ENCODE measurements at places on chromosomes 11 and 22.

GRCh38 chr22:50053861-50054260 is 4.2 kb downstream of the TTLL8 start:
- DNase-seq = no peak

DNA sequence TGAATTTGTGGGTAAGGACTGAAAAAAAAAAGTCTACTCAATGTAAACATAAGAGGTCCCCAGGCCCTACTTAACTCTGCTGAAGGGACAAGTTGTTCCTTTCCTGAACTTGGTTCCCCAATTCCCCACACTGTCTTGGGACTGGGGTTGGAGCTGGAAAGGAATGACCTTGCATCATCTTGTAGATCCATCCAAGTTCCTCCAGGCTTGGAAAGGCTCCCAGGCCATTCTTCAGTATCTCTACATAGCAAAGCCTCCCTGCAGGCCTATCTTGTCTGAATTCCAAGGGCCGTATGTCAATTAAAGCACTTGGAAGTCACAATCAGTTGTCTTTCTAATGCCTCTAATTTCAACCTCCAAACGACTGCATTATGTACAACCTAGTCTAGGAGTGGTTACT is 361.2 kb downstream of the TMEM135 start:
- no peak for DNase-seq

DNA sequence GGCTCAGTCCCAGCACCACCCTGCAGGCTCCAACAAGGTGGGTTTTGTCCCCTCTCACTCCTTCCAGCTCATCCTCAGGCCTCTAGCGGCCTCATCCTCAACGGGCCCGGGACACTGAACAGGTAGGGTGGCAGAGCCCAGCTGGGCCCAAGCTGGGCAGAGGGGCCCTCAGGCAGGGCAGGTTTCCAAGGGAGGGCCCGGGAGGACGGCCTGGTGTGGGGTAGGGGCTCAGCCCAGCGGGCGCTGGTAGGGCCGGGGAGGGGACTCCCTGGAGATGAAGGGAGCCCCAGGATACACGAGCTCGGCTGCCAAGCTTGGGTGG is 2.5 kb upstream of the IFITM10 start:
- DNase-seq = no peak

GRCh38 chr11:10798330-10798928 is 10.3 kb downstream of the EIF4G2 start:
- no peak for DNase-seq

GRCh38 chr11:60936467-60937143 is 12.3 kb downstream of the TMEM132A start:
- no peak for DNase-seq

DNA sequence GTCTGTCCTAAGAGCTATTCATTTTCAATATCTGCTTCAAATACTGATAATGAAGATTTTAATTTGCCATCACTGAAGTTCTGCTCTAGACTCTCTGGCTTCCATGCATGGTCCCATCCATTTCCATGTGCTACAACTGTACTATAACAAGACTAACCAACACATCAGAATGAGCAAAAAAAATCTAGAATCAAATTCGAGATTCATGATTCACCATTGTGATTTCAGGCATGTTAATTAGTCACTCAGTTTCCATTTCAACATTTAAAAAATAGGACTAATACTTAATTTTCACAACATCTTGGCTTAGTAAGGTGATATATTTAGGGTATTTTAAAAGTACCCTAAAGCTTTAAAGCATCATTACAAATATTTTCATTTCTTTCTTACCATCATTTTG is 22.8 kb downstream of the PICALM start:
- DNase-seq = no peak

DNA sequence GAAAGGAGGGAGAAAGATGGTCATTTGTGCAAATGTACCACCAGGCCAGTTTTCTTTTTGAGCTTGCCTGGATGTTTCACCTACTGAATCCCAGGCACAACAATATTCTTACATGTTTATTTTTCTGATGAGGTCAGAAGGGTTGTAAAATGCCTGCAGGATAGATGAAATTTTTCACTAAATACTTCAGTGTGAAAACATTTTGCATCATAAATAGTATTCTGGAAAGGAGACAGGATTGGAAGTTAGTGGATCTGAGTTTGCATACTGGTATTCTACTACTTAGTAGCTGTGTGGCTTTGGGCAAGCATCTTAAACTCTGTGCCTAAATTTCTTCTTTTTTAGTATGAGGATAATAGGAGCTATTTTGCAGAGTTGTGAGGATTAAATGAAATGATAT is 24.8 kb downstream of the RNF169 start:
- DNase-seq = no peak

DNA sequence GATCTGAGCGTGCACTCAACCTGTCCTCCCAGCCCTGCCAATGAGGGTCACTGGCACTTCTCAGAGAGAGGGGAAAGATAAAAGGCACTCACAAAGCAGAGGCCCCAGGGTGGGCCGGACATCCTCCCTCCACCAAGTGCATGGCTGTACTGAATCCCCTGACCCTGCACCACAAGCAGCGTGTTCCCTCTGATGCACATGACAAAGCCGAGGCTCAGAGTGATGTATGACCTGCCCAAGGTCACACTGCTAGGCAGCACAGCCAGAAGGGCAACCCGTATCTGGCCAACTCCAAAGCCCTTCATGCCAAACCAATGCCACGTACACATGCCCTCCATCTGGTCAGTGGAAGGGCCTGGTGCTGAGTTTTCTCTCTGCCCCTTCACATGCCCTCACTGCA is 22.1 kb downstream of the SPATA19 start:
- no peak for DNase-seq

DNA sequence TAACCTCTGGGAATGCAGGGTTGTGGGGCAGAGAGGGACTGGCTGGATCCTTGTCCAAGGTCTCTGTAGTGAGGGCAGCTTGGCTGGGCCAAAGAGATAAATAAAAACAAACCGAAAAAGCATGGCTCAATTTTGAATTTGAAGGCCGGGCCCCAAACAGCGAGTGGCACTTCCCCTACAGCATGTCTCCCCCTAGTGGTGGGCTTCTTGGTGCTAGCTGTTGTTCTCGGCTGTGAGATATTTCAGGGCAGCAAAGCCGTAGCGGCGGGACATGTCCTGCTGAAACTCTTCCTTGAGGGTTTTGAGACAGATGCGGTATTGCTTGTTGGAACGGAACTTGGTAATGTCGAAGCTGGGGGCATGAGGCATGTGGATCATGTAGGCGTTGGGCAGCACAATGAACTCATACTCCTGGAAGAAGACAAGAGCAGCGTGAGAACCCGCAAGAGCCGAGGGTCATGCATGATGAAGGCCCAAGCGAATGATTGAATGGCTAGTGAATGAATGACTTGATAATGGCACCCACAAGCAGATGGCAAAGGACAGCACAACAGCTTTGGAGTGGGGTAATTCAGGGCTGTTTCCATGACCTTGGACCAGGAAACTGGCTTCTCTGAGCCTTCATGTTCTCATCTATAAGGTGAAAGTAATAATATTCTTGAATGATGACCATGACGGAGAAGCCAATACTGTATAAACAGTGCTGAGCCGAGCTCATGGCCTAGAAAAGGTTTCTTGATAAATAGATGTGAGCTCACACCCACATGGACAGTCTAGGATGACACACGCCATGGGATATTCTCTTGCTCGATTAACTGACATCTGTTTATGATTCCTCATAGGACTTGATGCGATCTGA is 216.3 kb upstream of the SYN3 start:
- no peak for DNase-seq

DNA sequence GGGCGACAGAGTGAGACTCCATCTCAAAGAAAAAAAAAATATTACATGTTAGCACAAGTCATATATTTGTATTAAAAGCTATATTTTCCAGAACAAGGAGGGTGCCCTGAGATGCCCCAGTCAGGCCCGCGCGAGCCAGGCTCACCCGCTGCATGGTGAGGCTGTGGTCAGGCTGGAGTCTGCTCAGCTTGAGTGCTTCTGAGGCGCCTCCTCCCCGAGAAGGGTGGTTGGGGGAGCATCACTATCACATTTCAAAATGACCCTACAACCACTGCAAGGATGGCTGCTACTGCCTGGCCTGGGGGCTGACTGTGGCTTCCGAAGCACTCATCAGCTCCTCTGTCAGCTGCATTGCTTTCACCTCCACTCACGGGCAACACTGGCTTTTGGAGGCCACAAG is 77.1 kb downstream of the SCUBE1 start:
- DNase-seq = no peak

GRCh38 chr22:37467391-37467955 is 18.7 kb downstream of the MFNG start:
- DNase-seq = no peak

DNA sequence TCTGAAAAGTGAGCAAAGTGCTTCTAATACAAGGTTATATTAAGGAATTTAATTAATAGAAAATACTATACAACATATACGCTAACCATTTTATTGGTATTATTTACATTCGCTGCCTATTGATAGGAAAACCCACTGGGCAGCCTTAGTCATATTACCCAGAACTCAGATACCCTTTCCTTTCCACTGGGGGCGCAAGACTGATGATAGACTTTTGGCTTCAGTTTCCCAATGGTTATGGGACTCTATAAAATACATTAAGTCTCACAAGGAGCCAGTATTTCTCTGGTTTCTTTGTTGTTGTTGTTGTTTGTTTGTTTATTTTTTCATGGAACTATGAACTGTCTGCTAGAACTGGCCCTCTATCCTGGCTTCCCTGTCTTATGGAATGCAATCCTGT is 471.1 kb upstream of the KIRREL3 start:
- no peak for DNase-seq

GRCh38 chr11:120186456-120186773 is 24.4 kb upstream of the OAF start:
- DNase-seq = no peak

GRCh38 chr11:4465407-4465806 is 16.3 kb downstream of the OR52K2 start:
- no peak for DNase-seq

DNA sequence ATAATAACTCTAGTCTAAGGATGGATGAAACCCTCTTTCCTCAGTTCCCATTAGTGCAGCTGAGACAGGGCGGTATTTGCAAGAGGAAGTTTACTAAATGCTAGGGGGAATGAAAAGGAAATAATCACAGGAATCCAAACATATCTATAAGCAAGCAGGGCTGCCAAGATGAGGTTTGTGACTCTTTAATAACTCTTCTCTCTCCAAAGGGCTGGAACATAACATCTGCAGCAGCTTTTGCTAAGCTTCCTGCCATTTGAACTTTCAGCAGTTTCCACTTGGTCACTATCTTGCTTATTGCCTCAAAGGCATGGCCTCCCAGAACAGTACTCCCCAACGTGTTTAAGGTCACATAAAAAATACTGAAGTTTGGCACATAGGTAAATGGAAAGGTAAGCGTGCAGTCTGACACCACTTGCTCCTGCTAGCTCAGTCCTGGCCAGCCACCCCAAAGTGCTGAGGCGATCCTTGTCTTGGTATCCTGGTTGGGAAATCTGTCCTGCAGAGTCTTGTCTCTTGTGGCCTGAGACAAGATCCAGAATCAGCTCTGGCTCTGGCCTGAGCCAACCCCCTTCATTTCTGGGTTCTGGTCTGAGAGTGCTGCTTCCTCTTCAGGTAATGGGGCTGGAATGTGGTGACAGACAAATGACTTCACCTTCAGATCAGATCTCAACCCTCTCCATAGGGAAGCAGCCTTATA is 81.8 kb downstream of the KCNC1 start:
- DNase-seq = no peak

DNA sequence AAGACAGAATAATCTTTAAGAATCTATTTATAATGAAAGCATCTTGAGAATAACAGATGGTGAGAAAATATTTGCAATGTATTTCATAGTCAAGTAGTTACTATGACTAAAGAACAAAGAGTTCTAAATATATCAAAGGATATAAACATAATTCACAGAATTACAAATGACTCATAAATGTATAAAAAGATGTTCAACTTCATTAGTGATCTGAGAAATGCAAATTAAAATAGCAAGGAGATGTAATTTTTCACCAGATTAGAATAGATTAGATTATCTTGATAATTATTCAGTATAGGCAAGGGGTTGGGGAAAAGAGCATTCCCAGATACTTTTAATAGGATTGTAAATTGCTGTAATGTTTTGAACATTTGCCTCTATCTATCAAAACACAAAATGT is 30.1 kb upstream of the PAMR1 start:
- DNase-seq = no peak

DNA sequence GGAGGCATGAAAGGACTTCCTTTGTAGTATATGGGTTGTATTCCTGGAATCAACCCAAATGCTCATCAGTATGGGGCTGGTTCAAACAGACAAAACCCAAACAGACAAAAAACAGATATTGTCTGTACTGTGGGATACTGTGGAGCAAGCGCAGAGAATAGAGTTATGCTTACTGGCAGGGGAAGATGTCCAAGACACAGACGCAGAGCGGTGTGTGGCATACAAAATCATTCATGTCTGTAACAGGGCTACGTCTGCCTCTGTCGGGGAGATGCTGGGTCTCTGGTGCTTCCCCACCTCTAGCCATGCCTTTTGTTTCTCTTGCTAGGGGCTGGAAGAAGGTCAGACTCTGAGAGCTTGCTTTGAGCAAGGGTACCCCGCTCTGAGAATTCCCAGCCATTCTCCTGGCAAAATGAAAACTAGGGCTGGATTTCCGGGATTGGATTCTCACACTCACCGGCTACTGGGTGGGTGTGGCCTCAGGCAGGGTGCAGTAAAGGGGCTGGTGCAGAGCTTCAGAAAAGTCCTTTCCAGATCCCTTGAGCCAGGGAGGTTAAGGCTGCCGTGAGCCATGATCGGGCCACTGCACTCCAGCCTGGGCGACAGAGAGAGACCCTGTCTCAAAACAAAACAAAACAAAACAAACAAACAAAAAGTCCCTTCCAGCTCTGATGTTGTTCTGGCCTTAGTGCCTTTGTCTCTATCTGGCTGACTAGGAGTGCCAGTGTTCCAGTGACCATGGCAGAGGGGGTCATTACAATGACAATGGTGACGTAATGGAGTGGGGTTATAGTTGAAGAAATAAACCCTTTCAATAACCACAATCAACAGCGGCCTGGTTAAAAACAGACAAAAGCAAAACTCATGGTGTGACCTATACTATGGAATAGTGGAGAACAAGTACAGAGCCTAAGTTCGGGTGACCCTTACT is 2.9 kb upstream of the ABCC8 start:
- peak; percentile 87 for DNase-seq

- DNase-seq = no peak
Measured at GRCh38 chr11:75823946-75824345, 8.9 kb downstream of the UVRAG start.

GRCh38 chr11:68275721-68276507 is 4.1 kb upstream of the C11orf24 start:
- no peak for DNase-seq

GRCh38 chr22:40519284-40519947 is 117.1 kb downstream of the MRTFA start:
- no peak for DNase-seq

DNA sequence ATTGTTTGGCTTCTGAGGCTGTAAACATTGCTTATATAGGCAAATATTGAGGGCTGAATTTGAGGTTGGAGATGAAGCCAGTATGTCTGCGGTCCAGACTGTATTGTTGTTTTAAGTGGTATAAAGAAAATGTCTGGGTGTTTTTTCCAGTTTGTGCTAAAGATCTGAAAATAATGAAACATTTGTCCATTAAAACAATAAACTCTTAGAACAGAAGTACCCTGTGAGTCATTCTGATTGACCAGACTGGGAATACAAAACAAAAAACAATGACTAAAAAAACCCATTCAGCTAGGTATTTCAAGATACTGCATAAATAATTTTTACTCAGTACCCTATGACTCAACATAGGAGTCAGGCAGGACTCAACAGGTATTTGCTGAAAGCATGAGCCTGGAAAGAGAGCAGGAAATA is 20.4 kb downstream of the ALKBH8 start:
- DNase-seq = no peak

All from D721Med (cell line).